ENCODE measurements at places on chromosomes 7 and 10. TPM values are rescaled to one million over a fixed set of nuclear protein-coding genes. Genes with fewer than 3 reads are reported as not detected.

Gene HTR7
- total RNA-seq = 0.31 TPM

DNA sequence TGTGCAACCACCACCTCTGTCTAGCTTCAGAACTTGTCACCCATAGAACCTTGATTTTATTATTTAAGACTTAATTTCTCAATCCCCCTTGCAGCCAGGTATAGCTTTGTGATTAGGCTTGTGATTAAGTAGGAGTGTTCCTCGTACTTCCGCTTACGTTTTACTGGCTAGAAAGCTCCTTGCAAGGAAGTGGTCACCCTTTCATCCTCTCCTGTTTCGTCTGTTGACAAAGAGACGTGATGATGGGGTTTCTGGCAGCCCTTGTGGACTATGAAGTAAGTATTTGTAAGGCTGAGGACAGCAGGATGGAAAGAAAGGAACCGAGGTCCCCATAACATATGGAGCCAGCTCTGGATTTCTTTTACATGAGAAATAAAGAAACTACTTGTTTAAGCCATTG is 86.5 kb upstream of the KDM7A start:
- DNase-seq = no peak

Gene SPDYE9
- total RNA-seq = not detected

Gene SEC23IP
- total RNA-seq = 16.4 TPM

- DNase-seq = no peak
Measured at GRCh38 chr7:86158111-86158510, 485.6 kb upstream of the GRM3 start.

Measured in right atrium auricular region (tissue), 2 donors.